ENCODE measurements at places on chromosomes 13 and 19.

GRCh38 chr13:20125129-20125782 lies 35.6 kb downstream of the GJA3 start:
- no peak for DNase-seq

DNA sequence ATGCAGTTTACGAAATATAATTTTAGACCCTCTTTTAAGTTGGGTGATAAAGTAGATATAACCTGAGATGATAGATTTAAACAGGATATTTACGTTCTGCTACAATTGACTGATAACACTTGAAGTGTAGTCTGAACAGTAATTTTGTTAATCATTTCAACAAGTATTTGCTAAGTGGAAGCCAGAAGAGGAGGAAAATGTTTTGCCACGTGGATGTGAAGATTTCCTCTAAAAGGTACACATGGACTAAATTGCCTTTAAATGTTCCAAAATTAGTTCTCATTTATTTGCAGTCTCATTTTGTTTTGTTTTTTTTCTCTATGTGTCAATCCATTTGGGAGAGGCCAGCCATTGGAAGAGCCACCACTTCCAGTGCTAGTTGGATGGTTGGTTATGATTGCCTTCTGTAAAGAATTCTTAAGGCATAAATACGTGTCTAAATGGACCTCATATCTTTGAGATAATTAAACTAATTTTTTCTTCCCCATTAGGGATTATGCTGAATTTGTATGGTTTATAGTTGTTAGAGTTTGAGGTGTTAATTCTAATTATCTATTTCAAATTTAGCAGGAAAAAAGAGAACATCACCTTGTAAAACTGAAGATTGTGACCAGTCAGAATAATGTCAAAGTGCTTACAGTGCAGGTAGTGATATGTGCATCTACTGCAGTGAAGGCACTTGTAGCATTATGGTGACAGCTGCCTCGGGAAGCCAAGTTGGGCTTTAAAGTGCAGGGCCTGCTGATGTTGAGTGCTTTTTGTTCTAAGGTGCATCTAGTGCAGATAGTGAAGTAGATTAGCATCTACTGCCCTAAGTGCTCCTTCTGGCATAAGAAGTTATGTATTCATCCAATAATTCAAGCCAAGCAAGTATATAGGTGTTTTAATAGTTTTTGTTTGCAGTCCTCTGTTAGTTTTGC lies 2.8 kb downstream of the MIR17HG start:
- no peak for DNase-seq

DNA sequence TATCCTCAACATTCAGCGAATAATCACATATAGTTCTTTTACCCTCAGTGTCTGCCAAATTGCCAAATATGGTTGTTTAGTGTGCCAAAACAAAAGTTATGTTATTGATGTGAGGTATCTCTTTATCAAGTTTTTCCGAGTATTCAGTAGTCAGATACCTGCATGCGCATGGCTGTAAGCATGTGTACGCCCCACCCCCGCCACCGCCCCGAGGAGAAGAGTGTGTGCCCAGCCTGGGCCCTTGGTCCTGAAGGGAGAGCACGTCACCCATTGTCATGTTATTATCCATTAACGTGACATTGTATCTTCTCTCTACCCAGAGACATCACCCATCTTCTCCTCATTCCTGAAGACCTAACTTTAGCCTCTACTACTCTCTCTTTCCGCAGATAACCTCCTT lies 147.0 kb downstream of the SHISA2 start:
- DNase-seq = no peak

- no peak for DNase-seq
These were observed 34.3 kb upstream of the C1QTNF9 start for GRCh38 chr13:24275041-24275440.

DNA sequence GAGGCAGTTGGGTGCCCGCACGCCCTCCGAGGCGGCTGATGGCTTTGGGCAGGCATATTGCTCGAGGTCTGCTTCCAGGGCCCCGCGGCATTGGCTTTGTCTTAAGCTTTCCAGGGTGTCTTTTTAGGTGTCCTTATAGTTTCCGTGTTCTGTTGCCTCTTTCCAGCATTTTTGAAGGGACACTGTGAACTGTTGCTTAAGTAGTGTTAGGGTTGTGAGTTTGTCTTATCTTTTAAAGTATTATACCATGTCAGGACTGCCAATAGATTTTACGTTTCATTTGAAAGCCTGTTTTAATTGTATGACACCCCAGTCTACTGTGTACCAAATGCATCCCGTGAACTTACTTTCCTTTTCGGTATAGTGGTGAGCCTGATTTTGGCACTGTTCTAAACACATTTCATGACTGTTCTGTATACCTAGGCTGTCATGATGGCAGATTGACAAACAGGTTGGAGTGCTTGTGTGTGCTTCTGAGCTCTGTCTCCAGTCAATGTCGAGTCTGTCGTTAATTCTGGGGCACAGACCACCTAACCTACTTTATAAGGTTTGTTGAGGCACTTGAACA lies 656 bp downstream of the PCCA start:
- DNase-seq = no peak

GRCh38 chr19:38554676-38555141 lies 63.0 kb downstream of the MAP4K1 start:
- no peak for DNase-seq

GRCh38 chr19:12513531-12514061 lies 29.0 kb upstream of the ZNF709 start:
- no peak for DNase-seq

DNA sequence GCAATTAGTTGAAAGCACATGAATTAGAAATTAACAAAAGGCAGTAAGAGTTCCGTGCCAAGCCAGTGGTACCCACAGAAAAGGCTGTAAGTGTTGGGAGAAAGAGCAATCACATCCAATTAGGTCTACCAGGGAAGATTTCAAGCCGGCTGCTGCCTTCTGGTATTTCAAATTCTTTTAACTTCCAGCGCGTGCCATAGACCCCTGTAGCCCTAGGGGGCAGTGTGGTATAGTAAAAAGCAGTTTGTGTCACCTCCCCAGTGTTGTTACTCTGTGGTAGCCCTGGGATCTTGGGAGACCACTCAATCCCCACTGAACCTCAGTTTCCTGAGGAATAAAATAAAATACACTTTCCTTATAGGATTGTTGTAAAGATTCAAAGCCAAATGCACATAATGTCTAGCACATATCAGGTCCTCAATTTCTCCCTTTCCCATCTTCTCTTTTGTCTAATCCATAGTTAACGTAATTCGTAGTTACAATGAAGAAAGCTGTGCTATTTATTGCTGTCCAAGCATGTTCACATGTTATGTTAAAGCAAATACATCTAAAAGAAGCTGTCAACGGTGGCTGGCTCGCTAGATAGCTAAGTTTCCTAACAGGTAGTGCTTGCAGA lies 230.2 kb downstream of the TDRD3 start:
- no peak for DNase-seq

- no peak for DNase-seq
These were observed 56.1 kb upstream of the ATXN8OS start for GRCh38 chr13:70051531-70051930.

DNA sequence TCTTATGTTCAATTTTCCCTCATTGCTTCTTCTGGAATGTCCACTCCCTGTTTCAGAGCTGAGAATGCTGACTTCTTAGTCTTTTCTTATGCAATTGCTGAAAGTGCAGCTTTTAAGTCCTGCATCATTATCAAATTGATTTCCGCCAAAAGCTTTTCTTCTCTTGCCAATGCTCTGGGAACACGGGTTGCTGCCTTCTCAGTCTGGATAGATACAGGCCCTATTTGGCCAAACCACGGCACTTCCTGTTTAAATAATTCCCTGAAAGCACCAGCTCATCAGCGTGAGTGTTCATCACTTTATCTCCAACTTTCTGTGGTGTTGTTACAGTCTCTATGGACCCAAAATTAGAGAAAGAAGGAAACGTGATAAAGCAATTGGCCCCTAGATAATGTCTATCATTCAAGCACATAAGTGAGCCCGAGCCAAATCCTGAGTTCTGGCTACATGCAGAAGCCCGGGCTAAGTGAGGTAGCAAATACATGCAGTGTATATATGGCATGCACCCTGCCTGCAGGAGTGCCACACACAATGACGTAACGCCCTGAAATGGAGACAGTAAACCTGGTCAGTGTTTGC lies 85.7 kb downstream of the CYSLTR2 start:
- no peak for DNase-seq

- no peak for DNase-seq
These were observed 530.9 kb downstream of the MYO16 start for GRCh38 chr13:109160357-109160756.

GRCh38 chr19:22532388-22533300 lies 101.5 kb upstream of the ZNF492 start:
- DNase-seq = no peak

- no peak for DNase-seq
These were observed 19.9 kb upstream of the ELAVL1 start for GRCh38 chr19:8025316-8025715.

- no peak for DNase-seq
These were observed 40.0 kb downstream of the COL4A1 start for GRCh38 chr13:110266983-110267382.

DNA sequence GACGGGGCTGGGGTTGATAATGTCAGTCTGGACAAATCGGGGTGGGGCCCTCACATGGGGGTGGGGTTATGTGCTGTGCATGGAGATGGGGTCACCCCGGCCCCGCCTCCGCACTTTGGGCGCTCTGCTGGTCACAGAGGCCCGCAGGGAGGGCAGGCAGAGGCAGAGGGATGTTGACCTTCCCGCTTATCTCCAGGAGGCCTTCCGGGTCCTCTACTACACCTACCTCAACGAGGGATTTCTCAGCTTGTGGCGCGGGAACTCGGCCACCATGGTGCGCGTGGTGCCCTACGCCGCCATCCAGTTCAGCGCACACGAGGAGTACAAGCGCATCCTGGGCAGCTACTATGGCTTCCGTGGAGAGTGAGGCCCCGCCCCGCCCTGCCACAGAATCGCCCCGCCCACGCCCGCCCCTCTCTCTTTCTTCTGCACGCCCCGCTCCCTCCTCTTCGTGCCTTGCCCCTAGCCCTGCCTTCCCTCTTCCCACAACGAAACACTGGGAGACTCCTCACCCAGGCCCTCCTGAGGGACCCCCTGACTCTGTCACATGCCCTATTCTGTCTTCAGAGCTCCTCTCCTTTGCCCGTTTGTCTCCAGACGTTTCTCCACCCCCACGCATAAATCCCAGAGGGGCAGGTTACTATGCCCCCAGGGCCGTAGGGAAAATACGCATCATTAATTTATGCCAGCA lies 32.8 kb downstream of the TMEM161A start:
- no peak for DNase-seq

- DNase-seq = no peak
These were observed 27.5 kb upstream of the SERPINE3 start for GRCh38 chr13:51311957-51312520.

DNA sequence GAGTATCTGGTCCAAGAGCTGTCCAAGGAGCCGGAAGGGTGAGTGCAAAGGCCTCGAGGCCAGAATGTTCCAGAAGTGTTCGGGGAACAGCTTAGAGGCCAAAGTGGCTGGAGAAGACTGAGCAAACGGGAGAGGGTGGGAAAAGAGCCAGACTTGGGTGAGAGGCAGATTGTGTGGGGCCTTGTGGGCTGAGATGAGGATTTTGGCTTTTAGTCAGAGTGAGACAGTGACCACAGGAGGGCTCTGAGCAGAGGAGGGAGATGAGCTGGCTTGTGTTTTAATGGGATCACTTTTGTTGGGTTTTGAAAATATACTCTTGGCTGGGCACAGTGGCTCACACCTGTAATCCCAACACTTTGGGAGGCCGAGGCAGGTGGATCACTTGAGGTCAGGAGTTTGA lies 5.6 kb downstream of the NANOS2 start:
- DNase-seq = no peak

DNA sequence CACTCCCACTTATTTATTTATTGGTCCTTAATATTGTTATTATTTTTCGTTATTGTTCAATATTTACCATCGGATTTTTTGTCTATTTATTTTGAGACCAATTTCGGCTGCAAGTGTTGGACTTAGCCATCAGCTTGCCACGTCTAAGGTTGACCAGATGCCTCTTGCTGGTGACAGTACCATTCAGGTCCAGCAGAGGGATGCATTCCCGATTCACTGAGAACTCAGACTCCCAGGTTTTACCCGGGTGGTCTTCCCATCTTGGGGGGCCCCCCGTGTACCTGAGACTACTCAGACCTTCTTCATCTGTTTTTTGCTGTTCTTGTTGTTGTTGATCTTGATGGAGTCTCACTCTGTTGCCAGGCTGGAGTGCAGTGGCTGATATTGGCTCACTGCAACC lies 1435.2 kb downstream of the UQCRFS1 start:
- no peak for DNase-seq

DNA sequence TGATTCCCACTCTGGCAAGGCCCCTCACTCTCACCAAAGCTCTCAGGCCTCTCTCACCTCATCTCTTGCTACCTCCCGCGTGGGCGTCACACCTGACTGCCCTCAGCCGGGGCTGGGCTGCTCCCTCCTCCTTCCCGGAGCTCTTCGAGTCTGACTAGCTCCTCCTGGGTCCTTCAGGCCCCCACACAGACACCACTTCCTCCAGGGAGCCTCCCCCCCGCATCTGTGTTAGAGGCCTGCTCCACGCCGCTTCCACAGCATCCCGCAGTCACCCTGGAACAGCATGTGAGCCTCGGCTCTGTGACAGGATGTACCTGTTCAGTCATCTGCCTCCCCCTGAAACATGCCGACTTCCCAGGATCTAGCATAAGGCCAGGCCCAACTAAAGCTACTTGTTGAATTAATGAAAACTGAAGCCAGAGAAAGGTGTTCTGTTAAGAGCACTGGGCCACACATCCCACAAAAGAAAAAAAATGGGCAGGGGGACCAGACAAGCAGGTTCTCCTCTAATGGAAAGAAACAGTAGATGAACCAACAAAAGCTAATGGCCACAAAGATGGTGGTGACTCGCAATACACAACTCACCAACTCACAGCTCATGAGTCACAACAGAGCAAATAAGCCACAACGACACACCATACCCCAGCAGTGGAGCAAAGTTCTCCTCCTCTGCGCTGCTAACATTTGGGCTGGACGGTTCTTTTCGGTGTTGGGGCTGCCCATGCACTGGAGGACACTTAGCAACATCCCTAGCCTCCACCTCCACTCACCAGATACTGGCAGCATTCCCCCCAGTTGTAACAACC lies 3.0 kb downstream of the PPP6R1 start:
- peak; percentile 47 for DNase-seq

- peak; percentile 58 for DNase-seq
These were observed 16.3 kb downstream of the MYO9B start for GRCh38 chr19:17091758-17092333.

GRCh38 chr13:113562085-113562749 lies 22.3 kb upstream of the TFDP1 start:
- DNase-seq = peak; percentile 56

- no peak for DNase-seq
These were observed 1253.1 kb upstream of the MIR17HG start for GRCh38 chr13:90094357-90094756.

DNA sequence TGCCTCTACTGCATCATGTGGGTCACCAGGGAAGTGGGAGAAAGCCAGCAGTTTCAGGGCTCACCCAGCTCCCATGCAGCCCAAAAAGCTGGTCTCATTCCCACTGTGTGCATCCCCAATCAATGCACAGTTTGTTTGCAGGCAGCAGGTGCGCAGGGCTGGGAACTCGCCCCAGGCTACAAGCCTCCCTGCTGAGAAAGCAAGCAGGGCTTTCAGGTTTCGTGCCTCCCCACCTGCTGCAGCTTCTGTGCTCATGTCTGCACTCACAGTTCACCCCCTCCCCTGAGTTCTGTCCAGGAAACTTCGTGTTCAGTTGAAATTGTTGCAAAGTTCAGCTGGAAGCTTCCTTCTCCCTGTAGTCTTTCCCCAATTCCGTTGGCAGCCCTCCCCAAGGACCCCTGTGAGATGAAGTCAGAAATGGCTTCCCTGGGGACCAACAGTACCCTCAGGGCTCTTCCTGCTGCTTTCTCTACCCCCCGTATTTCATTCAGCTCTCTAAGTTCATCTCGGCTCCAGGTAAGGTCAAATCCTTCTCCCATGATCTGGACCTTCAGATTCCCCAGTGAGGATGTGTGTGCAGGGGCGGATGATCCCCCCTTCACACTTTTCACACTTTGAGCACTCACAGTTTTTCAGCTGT lies 10.3 kb upstream of the KLK3 start:
- DNase-seq = no peak
